ENCODE measurements at places on chromosomes 12 and 14.

DNA sequence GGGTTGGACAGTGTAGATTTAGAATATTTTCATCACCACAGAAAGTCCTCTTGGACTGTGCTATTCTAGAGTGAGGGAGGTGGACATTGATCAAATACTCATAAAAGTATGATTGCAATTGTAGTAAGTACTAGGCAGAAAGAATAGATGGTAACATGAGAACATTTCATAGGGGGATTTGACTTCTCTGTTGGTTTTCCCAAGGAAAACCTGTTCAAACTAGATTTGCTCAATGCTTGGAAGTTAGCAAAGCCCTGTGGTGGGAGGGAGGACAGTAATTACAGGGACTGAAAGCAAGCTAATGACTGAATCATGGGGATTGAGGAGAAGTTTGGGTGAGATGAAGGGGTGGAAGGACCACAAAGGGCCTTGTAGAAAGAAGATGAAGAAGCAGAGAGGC, 24.4 kb upstream of the EID3 start:
- DNase-seq: no peak

DNA sequence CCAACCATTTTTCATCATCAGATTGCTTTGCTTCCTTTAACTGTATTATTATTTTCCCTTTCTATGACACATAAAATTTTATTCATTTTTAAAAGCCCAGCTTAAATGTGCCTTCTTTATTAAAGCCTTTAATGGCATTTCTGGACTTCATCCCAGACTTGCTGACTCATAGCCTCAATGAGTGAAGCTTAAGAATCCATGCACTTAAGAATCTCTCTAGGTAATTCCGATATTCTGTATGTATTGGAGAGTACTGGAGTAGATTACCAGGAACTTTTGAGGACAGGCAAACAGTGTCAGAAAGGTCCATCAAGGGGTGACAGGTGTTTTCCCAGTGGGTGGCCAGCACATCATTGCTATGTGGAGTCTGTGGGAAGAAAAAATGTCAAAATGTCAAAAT, 107.9 kb downstream of the PTPRQ start:
- DNase-seq: no peak

DNA sequence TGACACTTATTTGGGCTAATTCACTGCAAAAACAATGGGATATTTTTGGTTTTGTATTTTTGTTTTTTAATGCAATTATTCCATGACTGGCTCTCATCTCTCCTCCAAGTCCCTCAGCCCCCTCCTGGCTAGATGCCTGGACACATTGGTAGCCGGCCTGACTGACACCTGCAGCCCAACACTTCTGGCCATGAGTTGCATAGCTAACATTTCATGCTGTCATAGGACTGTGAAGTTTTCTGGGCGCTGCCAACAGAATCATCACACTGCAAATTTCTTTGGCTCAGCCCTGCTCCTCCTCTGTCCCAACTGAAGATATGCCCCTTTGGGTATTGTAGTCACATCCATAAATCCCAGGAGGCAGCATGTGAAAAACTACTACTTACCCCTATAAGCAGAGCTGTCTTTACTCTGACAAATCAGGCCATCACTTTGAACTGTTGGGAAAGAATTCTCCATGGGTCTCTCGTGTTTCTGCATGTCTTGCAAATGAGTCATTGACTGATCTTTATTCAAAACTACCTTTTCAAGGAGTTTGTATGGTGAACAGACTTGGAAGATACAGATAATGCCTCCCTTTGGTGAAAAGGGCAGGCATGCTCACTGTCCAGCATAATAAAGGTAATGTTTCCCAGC, 126.7 kb upstream of the LGR5 start:
- no peak for DNase-seq

DNA sequence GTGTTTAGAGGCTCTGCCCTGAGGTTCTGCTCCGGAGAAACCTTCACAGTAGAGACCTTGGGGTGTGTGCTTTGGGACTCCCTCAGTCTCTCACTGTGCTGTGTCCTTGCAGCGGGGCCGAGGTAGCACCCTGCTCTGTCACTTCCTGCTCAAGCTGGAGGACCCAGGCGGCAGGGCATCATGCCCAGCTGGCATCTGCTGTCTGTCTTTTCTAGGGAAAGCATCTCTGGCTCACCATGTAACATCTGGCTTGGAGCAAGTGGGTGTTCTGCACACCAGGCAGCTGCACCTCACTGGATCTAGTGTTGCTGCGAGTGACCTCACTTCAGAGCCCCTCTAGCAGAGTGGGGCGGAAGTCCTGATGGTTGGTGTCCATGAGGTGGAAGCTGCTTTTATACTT, 124.5 kb downstream of the ESRRB start:
- no peak for DNase-seq

DNA sequence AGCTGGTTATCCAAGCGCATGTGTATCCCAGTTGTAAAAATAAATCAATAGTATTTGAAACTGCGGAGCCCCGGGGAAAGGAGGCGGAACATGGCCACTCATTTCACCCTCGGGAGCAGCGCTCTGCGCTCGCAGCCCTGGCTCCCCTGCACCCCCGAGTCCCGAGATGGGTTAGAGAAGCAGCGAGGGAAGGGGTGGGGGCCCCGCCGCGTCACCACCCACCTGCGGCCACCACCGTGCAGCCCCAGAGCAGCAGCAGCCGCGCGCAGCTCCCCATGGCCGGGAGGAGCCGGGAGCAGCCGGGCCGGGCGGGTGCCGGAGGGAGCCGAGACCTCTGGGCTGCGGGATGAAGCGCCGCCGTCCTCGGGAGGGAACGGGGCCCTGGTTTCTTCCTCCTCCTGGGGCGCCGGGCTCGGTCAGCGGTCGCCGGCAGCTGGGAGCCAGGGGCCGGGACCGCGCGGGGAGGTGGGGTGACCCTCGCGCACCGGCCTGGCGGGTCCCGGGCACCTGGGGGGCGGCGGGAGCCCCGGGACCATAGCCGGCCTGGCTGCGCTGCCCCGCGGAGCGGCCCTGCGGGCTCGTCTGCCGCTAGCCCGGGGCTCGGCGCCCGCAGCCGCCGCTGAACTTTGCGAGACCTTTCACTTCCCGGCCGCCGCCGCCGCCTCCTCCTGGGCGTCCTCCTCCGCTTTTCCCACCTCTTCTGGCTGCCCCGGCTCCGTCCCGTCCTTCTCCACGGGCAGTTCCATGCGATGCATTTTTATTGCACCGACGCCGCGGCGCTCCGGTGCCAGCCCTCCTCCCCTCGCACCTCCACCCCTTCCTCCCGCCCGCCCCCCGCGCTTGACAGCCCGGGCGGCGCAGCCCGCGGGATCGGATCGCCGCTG, at the start of gene NTN4:
Gene NTN4, minus strand, starts transcription at position 732 of the 884 bp plus-strand sequence. Its CDS starts 455 bp downstream, at position 277.
- DNase-seq: no peak

DNA sequence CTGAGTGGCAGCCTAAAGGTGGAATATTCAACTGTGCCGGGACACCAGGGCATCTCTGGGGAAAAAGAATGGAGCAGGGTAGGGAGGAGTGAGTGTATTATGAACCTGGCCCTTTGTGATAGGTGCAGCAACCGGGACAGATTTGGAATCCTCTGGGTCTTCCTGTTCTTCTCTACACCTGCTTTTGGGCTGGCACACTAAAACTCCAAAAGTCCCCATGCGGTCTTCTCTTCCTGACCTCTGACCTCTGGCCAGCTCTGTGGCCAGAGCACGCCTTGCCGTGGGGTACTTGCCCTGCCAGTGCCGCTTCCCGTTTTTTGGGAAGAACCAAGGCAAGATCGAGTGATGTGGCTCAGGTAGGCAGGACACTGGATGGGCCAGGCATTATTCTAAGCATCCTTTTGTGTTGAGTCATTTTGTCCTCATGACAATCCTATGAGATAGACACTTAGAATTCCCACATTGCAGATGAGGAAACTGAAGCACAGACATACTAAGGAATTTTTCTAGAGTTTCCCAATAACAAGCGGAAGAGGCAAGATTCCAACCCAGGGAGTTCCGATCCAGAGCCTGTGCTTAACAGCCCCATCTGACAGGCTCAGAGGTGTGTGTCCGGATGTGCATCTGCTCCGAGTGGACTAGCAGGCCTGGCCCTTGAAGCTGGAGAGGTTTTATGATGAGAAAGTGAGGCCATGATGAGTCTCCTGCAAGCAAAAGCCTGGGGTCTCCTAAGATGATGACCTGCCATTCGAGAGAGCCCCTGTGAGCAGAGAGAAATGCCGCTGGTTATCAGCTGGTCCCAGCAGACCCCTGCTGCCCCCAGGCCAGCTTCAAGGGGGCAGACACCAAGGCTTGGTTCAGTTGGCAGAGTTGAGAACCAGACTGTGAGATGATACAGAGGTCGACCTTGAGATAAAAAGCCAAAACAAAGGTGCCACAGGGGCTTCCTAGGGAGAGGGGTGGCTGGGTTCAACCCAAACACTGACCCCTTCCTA, 67.9 kb upstream of the ESRRB start:
- DNase-seq: no peak

DNA sequence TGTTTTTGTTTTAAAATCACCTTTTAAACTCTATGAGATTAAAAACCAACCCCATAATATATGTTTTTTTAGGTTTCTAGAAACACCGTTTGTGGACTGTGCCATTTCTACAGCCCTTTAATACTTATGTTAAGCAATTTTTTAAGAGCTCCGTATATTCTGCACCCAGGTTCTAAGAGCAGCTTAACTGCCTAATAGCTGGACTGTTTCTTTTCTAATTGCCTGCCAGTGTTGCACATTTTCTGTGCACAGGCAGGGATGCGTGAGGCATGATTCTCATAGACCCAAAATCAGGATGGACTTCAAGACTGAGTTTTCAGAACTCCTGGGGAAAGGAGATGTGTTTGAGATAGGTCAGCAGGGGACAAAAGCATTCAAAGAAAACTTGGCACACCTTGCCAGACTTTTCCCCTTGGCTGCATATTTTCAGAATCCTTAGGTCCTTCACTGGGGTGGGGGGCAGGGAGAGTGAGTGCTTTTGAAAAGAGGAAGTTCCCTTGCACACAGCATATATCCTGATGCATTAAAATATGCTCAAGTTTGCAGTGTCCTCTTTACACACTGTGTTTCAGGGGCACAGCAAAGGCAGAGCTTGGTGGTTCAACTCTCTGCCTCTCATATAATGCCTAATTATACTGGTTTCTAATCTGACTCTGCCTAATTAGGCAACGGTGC, 27.9 kb downstream of the TMEM30B start:
- DNase-seq: no peak

GRCh38 chr14:95258754-95259593, 60.7 kb downstream of the CLMN start:
- DNase-seq: no peak

DNA sequence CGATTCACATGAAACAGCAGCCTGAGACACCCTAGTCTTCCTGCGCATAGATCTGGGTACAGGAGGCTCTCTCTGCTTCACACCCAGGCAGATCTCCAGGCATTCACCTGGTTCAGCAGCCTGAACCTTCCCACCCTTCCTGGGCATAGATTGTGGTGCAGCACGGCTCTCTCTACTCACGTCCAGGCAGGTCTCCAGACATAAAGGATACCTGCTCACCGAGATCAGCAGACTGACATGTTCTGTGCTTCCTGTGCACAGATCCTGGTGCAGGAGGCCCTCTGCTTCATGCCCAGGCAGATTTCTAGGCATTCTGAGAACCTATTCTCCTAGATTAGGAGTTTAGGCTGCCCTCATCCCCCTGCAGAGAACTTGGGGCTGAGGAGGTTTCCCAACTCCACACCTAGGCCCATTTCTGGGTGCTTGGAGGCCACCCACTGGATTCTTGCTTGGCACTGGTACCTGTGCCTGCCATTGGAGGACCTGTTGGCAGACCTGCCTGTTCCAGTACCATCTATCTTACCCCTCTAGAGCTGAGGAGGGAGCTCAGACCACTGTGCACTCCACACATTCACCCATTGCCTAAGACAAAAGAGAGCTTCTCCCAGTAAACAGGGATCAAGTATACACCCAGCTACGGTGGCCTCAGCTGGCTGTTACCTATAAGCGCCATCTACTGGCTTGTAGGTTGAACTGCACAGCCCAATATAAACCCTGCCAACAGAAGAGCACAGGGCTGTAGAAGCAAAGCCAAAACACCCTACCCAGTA, 28.0 kb upstream of the GARIN6 start:
- peak; percentile 27 for DNase-seq

DNA sequence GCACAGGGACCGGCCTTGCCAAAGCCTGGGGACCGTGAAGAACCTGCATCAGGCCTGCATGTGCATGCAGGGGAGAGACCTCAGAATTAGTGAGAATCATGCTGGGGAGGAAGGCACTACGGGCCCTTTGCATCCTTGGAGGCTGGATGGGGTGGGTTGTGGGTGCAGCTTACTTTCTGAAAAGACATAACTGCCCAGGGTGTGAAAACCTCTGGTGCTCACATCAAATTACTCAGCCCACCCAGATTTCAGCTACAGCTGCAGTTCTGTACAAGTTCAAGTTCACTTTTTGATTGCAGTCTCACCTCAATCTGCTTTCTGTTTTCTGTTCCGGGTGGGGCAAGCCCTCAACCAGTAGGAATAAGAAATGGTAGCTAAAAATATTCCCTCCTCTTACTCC, 130.6 kb downstream of the SLC15A4 start:
- DNase-seq: no peak

- no peak for DNase-seq
Measured at GRCh38 chr12:47821346-47821706, 1.6 kb upstream of the HDAC7 start.

DNA sequence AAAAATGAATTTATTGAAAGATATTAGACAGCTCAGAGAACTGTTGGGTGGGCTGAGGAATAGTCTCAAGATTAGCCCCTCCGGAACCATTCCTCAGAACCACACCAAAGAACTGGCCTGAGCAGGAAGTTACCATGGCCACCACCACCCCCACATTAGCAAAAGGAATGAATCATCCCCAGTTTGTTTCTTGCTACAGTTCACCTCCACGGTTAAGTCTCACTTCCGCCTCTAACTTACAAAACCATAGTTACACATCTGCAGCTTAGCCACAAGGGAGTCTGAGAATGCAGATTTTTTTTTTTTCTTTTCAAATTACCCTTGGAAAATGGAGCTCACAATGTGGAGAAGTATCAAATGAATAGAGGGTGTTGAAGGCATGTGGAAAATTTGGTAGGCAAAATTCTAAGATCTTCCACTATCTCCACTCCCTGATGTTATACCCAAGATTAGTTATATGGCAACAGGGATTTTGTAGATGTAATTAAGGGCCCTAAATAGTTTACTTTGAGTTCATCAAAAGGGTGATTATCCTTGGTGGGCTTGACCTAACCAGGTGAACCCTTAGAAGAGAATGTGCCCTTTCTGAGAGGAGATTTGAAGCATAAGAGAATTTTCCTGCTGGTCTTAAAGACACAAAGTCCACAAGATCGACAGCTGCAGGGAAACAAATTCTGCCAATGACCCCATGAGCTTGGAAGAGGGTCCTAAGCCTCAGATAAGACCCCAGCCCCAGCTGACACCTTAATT, 129.8 kb upstream of the KRR1 start:
- DNase-seq: peak; percentile 61

GRCh38 chr14:70442750-70443149, 9.2 kb upstream of the ADAM21 start:
- DNase-seq: no peak

GRCh38 chr12:120121766-120122293, 5.3 kb upstream of the RAB35 start:
- DNase-seq: peak; percentile 28

- DNase-seq: no peak
Measured at GRCh38 chr14:68462683-68463082, 330.2 kb downstream of the ZFP36L1 start.

DNA sequence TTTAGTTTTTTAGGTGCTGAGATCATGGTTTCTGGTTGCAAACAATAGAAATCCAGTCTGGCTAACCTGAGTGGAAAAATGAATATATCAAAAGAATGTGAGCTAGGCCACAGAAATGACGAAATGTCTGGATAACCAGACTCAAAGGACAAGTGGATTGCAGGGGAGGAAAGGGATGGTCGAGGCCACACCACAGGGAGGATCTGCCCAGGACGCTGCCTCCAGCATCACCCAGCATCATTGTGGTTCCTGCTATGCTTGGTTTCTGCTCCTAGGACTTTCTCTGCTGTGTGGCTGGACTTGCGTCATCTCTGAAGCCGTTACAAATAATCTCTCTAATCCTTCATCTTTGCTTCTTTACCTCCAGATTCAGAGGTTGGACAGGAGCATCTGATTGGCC, 80.4 kb downstream of the TTC8 start:
- DNase-seq: no peak
